Chondrocyte (in vitro differentiated cells): ENCODE measurements at places on chromosomes 13 and 19. TPM values are rescaled to one million over a fixed set of nuclear protein-coding genes. Genes with fewer than 3 reads are reported as not detected.

ZNF283 gene
- 7.6 to 12.8 TPM (median 8.4 TPM) in 3 replicates for total RNA-seq

DNA sequence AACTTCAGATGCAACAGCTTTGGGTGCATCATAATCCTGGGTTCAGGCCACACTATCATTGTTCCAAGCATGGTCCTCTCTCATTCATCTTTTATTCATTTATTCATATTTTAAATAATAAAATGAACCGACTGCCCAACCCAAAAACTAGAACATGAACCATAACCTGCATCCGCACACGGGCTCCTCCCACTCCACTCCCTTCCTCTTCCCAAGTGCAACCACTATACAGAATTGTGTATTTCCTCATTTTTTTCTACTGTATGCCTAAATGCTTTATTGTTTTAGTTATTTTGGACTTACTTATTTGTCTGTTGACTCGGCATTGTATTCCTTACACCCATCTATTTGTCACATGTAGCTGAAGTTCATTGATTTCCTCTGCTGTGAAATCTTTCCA, 30.7 kb upstream of the POMP start:
- no peak for DNase-seq
- H3K36me3 ChIP-seq: no peaks in the 10 kb centered on the region
- no peak overlapping the region for H3K27ac ChIP-seq

- H3K4me1 ChIP-seq: no peaks in the 10 kb centered on the region
- no peak overlapping the region for H3K4me3 ChIP-seq
- H3K36me3 ChIP-seq: no peaks in the 10 kb centered on the region
- no peak overlapping the region for H3K27ac ChIP-seq
- DNase-seq: no peak
Measured at GRCh38 chr19:37899966-37900365, 6.4 kb downstream of the WDR87 start.

DNA sequence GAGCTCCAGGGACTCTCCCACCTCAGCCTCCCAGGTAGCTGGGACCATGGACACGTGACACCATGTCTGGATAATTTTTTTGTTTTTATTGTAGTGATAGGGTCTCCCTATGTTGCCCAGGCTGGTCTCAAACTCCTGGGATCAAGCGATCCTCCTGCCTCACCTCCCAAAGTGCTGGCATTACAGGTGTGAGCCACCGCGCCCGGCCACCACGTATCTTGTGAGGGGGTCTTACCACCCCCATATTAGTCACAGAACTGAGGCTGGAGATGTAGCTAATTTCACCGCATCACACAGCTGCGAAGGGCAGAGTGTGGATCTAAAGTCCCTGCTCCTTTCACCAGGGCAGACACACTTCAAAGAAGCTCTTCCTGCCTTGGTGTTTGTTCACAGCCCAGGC, 211.8 kb upstream of the SOX1 start:
- DNase-seq: peak; percentile 58
- peaks cover 11% of the 10 kb centered on the region for H3K4me1 ChIP-seq
- H3K27me3 ChIP-seq: peaks cover 6% of the 10 kb centered on the region
- no peak overlapping the region for H3K4me3 ChIP-seq

COX6B2 gene
- 0.17 to 0.23 TPM in 2 of 3 replicates, not detected in the other for total RNA-seq

PRR36 gene
- 0.22 to 0.80 TPM (median 0.38 TPM) in 3 replicates for total RNA-seq

DNA sequence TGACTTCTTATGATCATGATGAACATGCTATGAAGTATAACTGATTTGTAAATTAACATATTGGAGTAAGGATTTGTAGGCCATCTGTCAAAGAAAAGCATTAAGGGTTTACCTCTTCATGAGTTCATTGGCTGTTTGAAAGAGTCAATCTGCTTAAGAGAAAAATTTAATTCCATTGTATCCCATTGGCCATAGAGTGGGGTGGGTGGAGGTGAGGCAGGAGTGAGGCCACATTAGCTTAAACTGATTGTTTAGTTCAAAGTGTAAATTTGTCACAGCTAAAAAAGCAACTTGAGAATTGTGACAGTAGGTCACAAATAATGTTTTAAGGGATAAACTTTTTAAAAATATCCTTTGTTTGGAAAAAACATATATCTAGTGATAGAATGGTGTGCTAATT, 11.4 kb downstream of the GPR180 start:
- no peak for DNase-seq
- no peaks in the 10 kb centered on the region for H3K27me3 ChIP-seq
- no peak overlapping the region for H3K4me3 ChIP-seq
- H3K36me3 ChIP-seq: peaks cover 14% of the 10 kb centered on the region
- H3K27ac ChIP-seq: no peak overlapping the region
